ENCODE measurements at places on chromosomes 5 and 9. TPM values are rescaled to one million over a fixed set of nuclear protein-coding genes. Genes with fewer than 3 reads are reported as not detected.
A peak's percentile ranks its signal among the peaks of the same experiment; 100 is the strongest.

DNA sequence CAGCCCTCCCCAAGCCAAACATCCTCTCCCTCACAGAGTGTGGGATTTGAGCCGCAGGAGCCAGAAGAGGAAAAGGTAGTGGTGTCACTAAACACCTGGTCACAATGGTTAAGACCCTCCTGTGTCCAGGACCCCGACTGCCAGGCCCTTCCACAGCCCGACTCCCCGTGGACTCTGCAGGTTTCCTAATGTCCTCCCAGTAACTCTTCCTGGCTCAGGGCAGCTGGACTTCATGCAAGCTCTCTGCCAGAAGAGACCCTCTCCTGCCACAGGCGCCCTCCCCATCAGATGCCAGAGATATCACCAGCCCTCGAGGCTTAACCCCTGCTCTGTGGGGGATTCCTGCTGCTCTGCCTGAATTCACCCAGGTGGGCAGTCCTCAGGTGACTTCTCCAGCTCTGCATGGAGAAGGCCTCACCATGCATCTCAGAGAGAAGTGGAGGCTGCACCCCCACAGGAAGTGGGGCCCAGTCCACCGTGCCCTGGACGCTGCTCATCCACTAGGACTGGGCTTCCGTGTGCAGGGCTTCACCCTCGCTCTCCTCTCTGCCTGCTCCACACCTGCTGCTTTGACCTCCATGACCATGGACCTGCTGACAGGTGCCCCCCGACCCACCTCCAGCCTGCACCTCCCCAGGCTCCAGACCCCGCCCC is 111.2 kb downstream of the ADAMTS2 start:
- DNase-seq = no peak

GMCL2 gene
- total RNA-seq = not detected

GRCh38 chr9:73349476-73349875 is 197.8 kb downstream of the ANXA1 start:
- no peak for DNase-seq

DNA sequence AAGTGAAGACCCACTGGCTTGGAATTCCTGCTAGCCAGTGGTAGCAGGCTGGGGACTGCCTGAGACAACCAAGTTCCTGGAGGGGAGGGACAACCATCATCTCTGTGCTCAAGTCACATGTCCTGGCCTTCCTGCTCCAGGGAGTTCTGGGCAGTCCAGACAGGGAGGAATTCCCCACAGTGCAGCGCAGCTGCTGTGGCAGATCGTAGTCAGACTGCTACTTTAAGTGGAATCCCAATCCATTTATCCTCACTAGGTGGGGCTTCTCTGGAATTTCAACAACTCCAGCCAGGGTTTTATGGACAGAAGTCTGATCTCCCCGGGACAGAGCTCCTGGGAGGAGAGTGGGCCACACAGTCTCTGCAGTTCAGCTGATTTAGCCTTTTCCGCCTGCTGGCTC is 20.9 kb upstream of the OR5C1 start:
- DNase-seq = no peak

DNA sequence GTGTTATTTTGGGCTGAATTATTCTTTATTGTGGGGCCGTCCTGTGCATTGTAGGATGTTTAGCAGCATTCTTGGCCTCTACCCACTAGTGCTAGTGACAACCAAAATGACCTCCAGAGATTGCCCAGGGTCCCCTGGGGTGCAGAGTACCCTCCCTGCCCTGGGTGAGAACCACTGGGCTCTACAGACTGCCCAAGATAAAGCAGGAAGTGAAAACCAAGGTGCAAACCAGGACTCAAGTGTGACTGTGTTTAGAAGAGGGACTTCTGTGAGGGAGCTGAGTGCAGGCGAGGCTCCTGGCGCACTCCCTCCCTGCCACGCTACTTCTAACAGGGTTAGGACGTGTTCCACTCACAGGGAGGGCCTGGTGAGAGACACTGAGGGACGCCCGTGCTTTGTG is 41.6 kb downstream of the USP20 start:
- DNase-seq = no peak

DNA sequence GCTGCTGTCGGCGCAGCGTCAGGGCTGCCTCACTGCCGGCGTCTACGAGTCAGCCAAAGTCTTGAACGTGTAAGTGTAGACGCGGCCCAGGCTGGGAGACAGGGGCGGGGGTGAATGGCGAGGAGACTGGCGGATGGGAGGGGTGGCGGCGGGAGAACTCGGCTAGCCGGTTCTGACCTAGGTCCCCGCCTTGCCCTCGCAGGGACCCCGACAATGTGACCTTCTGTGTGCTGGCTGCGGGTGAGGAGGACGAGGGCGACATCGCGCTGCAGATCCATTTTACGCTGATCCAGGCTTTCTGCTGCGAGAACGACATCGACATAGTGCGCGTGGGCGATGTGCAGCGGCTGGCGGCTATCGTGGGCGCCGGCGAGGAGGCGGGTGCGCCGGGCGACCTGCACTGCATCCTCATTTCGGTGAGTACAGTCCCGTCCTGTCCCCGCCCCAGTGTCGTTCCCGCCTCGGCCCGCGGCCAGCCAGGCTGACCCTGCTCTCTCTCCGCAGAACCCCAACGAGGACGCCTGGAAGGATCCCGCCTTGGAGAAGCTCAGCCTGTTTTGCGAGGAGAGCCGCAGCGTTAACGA is 745 bp downstream of the GADD45G start:
- DNase-seq = peak; percentile 87

- DNase-seq = no peak
Observed at GRCh38 chr5:124733329-124733650, 13.1 kb downstream of the ZNF608 start.

DNA sequence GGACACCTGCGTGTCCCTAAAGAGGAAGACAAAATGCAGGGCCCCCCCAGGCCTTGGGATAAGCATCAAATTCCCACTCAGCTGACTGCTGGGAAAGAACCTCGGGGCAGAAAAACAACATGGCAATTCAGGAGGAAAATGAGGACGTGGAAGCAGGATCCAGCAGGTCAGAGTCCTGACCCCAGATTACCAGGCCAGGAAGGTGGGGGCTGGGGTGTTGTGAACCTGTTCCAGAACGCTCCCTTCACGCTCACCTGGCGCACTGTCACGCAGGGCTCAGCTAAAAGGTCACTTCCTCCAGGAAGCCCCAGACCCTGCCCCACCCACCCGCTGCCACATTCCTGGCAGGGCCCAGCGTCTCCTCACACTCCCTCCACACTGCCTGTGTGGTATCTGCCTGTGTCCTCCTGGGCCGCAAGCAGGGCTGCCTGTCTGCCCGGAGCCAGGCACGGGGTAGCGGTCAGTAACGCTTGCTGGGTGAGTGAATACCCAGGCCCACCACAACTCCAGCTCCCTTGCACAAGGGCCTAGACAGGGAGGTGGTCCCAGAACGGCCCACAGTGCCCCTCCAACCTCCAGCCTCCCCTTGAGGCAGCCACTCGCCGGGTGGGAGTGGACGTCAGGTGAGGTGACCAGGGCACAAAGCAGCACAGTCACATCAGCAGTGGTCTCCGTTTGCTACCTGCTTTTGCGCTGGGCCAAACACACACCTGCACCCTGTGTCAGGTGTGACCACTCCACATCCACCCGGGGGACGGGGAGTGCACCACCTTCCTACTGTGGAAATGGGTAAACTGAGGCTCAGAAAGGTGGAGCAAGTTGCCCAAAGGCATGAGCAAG is 18.1 kb downstream of the VAV2 start:
- DNase-seq = peak; percentile 70

LPAR1 gene
- 13.8 TPM for total RNA-seq

INSL4 gene
- total RNA-seq = not detected

GRCh38 chr5:139956342-139956741 is 86.8 kb downstream of the NRG2 start:
- no peak for DNase-seq

SPATA24 gene
- total RNA-seq = 17.2 TPM

GRCh38 chr5:14528926-14529325 is 52.7 kb upstream of the OTULINL start:
- no peak for DNase-seq

All from Right ventricle myocardium inferior (tissue), 1 donor.